Stimulated activated CD8-positive, alpha-beta memory T cell treated with anti-CD3 and anti-CD28 coated beads, Interleukin-2, amount 100 ng/mL, for 1 hour (primary cell): ENCODE measurements at places on chromosomes 1 and 21.
A peak's percentile ranks its signal among the peaks of the same experiment; 100 is the strongest.

- no peak for DNase-seq
Measured at GRCh38 chr1:160640359-160641123, 6.3 kb downstream of the SLAMF1 start.

- no peak for DNase-seq
Measured at GRCh38 chr21:31683029-31683428, 23.5 kb downstream of the SOD1 start.

DNA sequence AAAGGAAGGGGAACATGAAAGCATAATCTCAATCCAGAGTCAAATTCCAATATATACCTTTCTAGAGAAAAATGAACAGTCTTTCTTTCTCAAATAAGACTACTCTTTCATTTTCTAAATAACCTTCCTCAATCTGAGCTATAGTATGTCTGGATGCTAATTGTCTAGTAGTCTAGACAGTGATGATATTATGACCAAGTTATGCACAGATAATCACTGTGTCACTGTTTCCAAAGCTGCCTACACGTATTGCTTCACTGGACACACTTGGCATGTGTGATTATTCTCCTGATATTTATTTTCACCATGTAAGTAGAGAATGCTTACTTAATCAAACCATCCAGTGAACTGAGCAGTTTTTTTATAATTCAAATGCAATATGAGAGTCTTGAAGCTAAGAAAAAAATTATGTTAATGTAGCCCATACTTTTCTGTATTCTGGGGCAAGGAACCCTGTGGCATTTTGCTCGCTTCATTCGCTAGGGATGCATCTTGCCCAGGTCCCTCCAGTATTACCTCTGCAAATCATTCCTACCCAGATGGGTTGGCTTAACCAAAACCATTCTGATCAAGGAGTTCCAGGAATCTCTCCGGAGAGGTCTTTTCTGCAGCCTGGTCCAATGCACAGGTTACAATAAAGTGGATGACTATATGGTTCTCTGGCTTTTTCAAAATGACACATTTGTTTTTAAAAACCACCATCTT is 303.1 kb upstream of the RUNX1 start:
- no peak for DNase-seq

- no peak for DNase-seq
Measured at GRCh38 chr1:42700006-42700405, 17.8 kb downstream of the YBX1 start.

GRCh38 chr1:18917071-18917799 is 14.9 kb upstream of the ALDH4A1 start:
- no peak for DNase-seq

DNA sequence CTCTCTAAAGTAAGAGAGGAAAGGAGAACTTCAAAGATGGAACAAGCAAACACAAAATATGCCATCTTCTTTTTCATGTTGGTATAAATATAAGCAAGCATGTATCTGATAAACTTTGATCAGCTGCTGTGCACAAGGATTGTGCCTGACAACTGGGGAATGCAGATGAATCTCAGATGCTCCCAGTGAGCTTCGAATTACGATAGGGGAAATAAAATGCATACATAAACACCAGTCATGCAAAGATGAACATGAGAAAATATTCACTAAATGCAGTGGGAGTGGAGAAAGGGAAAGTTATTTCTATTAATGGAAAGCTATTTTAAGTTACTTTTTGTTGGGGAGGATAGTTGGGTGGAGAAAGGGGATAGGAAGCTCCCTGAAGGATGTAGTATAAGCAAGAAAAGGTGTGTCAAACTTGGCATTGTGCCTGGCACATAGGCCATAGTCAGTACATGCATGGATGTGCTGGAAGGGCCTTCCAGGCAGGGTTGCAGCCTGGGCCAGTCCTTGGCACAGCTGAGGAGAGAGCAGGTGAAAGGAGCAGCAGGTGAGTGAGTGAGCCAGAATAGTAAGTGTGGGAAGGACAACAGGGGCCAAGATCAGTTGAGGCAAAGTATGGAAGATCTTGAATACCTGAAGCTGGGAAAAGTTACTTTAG is 57.8 kb upstream of the PGD start:
- no peak for DNase-seq

GRCh38 chr1:198160222-198160621 is 3.4 kb downstream of the NEK7 start:
- DNase-seq, result no peak

- no peak for DNase-seq
Measured at GRCh38 chr1:245095903-245096302, 58.9 kb upstream of the KIF26B start.

- no peak for DNase-seq
Measured at GRCh38 chr1:212111536-212111935, 76.0 kb downstream of the DTL start.

GRCh38 chr1:10195570-10195969 is 14.8 kb upstream of the KIF1B start:
- no peak for DNase-seq

GRCh38 chr1:113388017-113388620 is 2.2 kb upstream of the MAGI3 start:
- DNase-seq, result no peak

DNA sequence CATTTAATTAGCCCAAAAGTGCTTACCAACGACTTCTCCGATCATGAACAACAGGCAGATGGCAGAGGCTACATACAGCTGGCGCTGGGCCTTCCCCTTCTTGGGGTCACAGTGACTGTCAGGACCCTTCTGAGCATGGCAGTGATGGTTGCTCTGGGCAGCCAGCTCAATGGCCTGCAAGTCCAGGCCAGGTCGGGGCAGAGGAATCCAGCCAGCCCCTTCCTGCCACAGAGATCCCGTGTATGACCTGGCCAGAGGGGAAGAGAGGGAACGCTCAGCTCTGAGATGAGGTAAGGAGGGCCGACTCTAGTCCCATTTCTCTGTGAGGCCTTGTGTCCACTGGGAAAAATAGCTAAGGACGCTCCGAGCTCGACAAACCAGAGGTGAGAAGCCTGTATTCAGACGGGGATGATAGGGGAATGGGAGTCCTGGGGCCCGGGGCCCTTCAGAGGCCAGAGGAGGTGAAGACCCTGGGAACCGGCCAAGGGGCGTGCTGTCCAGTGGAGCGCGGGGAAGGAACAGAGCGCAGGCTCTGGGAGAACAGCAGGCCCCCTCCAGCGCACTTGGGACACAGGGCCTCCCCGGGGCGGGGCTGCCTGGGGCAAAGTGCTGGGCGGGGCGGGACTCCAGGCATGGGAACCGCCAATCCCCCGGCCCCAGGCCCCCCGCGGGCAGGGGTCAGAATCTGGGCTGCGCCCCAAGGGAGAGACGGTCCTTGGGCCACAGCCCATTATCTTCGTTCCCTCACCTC is 772 bp downstream of the SLC30A2 start:
- DNase-seq, result no peak

DNA sequence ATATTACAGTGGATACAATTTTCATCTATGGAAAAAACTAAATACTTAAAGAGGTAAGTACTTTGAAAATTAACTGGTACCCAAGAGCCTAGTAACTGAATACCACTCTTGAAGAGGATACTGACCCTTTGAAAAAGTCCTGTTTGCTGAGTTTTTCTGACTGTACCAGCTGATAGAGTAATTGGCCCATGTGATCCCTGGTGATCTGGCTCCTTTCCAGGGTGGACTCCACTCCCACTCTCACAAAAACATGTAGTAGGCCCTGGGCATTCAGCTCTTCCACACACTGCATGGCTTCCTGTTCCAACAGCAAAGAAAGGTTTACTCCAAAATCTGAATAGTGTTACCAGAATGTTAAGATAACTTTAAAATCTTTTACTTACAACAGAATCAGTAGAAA is 53.6 kb upstream of the HP1BP3 start:
- DNase-seq, result no peak

DNA sequence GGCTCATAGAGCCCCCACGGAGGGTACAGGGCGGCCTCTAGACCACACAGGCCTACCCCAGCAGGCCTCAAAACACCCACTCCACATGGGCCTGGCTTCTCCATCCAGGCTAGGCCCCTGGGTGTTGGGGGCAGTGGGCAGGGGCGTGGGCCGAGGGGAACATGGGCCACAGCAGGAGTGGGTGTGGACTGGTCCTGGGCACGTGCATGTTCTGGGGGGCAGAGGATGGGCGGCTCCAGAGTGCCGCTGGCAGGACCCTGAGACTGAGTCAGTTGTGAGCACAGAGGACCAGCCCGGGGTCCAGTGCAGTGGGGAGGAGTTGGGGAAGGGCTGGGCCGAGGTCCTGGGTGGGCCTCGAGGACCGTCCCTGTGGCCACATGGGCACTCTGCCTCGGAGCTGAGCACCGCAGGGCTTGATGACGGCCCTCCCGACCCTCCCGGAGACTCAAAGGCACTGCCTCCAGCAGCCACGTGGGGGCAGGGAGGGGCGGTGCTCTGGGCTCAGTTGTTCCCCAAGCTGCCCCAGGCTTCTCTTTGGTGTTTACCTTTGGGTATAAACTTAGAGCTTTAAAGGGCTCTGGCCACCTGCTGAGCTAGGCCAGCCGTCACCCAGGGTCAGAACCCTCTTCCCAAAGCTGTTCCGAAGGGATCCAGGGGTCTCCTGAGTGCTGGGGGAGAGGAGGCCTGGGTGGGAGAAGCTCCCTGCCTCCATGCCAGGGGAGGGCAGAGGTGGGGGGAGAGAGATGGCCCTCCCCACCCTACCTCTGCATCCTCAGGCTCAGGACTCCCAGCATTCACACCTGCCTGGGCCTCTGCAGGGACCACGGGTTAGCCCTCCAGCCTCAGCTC is 79.9 kb downstream of the MORN1 start:
- DNase-seq, result peak; percentile 26

DNA sequence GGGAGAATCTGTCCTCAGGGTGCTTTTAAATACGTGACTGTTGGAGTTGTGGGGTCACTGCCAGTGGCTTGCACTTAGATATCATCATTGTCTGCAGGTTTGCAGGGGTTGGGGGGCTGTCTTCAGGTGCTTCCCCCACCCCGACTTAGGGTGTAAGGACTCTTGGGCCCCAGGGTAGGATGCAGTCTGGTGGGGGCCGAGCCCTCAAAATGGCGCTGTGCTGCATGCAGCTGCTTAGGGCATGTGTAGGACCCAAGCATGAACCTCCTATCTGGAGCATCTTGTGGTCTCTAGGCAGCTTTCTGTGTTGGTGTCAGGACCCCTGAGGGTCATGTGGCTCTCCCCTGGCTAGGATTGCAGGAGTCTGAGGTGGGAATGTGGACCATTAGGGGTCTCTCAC is 55.6 kb upstream of the B3GALT2 start:
- DNase-seq, result no peak

- no peak for DNase-seq
Measured at GRCh38 chr1:200907611-200908097, 13.0 kb downstream of the INAVA start.

DNA sequence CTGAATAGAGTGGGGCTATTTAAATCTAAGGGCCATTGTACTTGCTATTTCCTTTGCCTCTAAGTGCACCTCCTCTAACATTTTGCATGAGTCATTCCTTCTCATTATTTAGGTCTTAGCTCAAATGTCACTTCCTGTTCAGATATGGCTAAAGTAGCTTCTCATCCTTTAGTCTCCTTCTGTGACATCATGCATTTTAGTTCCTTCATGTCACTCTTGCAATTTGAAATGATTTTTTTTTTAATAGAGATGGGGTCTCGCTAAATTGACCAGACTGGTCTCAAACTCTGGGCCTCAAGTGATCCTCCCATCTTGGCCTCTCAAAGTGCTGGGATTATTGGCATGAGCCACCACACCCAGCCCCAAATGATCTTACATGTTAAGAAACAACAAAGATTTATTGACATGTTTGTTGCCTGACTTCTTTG is 6.6 kb downstream of the TBX19 start:
- no peak for DNase-seq

GRCh38 chr1:108560874-108561459 is 1.1 kb downstream of the EEIG2 start:
- peak; percentile 21 for DNase-seq

DNA sequence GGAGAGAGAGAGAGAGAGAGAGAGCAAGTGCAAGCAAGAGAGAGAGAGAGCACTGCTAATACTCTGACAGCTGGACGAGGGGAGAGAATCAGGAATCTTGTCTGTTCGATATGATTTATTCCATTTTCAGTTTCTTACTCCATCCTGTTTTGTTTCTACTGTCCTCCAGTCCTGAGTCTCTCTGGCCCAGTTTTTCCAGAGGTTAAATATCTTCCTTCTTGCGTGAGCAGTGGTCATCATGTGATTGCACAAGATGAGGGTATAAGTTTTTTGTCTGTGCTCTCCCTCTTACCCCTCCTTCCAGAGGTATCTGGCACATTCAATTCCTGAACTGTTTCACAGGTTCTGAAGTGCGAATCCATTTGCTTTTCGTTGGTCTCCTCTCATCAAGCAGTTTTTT is 16.8 kb downstream of the UBE2U start:
- no peak for DNase-seq

DNA sequence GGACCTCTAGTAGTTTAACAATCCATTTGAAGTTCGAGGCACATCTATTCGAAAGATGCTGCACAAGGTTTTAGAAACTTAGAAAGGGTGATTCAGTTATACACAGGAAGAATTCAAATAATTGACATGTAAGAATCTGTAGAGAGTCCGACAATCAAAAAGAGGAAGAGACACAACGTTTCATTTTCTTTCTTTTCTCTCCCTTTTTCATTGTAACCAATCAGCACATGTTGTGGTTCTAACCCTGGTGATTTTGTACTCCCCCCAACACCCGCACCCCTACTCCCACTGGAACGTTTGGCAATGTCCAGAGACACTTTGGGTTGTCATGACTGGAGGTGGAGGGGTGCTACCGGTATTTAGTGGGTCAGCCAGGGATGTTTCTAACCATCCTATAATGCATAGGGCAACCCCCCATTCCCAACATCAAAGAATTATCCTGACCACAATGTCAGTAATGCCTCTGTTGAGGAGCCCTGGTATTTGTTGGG is 4.9 kb downstream of the TGFB2 start:
- DNase-seq, result no peak

DNA sequence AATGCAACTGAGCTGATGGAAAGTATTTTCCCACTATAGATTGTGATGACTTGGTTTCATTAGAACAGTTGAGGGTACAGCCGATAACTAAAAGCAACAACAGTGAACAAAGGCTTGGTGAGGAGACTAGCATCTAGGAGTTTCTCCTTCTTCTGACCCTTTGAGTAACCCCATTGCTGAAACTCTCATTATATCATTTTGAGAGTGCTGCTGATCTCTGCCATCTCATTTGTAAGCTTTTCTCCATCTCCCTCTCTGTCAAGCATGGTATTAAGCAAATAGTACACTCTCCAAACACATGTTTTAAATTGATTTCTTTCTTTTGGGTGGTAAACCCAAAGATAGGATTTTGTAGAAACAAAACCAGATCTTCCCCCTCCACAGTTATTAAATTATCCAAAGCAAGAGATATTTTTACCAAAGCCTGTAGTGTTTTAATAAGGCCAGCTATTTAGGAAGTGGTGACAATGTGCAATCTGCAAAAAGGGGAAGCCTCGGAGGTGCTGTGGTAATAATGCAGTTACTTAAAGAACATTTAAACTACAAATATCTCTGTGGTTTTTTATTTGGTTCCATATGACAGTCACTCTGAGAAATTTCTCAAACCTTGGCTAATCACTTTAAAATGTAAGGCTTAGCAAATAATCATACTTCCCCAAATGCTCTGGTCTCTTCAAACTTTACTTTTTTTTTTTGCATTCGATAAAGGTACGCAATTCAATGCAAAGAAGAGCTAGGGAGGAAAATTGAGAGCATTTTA is 287.5 kb downstream of the HLX start:
- DNase-seq, result no peak

GRCh38 chr1:94873520-94874351 is 53.2 kb downstream of the CNN3 start:
- DNase-seq, result no peak

GRCh38 chr1:72230746-72231145 is 51.6 kb downstream of the NEGR1 start:
- DNase-seq, result no peak
